ENCODE measurements at places on chromosomes 16 and 17.
A peak's percentile ranks its signal among the peaks of the same experiment; 100 is the strongest.

DNA sequence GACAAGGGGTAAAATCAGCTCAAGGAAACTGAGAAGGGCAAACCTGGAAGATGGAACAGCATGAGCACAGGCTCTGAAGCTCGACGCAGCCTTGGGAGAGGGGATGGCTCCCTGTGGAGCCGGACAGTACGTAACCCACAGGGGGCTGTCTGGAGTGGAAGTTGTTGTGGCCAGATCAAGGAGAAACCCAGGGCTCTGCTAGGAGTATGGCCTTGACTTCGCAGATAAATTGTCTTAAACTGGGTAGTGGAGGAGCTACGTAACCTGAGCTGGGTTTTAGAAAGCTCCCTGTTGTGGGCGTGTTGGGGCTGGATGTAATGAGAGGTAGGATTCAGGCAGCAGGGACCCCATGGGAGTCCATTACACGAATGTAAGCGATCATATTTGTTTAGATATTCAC lies 25.5 kb upstream of the AXIN2 start:
- DNase-seq = no peak

- peak; percentile 35 for DNase-seq
Observed at GRCh38 chr17:66834919-66835454, at the start of gene CACNG5. Gene CACNG5 (plus strand): TSS chr17:66835117. CDS start chr17:66877333, 42,216 bp downstream.

GRCh38 chr16:3690980-3691720 lies 26.2 kb downstream of the TRAP1 start:
- no peak for DNase-seq

GRCh38 chr17:3976675-3977171 lies 12.5 kb upstream of the ATP2A3 start:
- no peak for DNase-seq

- DNase-seq = no peak
Observed at GRCh38 chr17:77437017-77437416, 296.2 kb downstream of the SEC14L1 start.

- no peak for DNase-seq
Observed at GRCh38 chr16:85011846-85012284, 530 bp upstream of the ZDHHC7 start.

GRCh38 chr17:18190628-18191235 lies 7.1 kb downstream of the ALKBH5 start:
- DNase-seq = no peak

GRCh38 chr17:28033972-28034714 lies 8.3 kb upstream of the NLK start:
- DNase-seq = no peak
